ENCODE measurements at places on chromosomes 11 and 22.

GRCh38 chr11:17645190-17645970, 74.0 kb upstream of the MYOD1 start:
- no peak for DNase-seq

DNA sequence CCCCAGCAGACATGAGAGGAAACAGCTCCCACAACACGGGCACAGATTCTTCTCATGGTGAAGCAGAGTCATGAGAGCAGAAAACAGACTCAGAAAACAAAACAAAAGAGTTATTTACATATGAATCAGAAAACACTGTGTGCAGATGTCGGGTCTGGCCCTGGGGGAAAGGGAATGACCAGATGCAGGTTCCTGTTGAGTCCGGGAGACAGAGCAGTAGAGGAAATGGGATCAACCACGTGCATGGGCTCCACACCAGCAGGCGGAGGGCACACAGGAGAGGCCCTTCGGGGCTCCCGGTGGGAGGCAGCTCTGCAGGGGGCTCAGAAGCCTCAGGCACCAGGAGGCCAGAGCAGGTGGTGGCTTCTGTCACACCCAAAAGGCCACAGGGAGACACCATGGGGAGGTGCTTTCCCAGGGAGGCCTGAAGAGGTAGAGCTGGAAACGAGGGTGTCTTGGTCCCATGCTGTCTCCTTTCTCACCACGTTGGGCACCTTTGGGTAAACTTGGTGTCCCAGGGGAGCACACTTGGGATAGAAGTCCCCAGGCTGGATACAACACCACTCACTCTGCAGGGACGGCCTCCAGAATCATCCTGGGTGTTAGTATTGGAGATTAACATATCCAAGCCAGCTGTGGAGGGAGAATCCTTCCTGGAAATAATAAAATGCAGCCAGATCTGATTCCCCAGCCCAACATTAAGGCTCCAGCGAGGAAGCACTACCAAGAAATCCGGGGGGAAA, 764.7 kb downstream of the BRD1 start:
- DNase-seq = peak; percentile 52

DNA sequence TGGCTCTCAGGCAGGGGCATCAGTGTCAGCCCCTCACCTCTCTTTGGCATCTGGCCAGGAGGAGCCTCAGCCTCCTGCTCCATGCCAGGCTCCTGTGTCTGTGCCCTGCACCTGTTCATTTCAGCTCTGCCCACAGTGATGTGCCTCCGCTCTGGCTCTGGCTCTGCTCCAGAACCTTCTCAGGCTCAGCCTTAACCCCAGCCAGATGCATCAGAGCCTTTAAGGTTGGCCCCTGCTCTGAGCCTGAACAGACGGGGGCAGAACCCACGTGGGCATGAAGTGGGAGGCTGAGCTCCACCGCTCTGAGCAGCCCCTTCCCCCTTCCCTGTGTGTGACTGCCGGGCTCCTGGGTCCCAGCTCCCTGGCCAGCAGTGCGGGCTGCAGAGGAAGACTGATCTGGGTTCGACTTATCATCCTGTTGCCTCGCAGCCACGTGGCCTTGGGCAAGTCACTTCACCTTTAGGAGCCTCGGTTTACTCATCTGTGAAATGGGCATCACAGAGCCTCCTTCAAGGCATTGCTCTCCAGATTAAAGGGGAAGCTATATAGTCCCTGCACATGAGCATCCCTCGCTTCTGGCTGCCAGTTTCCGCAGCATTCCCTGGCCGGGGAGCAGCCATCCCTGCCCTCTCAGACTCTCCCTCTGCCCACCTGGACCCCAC, 44.7 kb upstream of the RTL6 start:
- no peak for DNase-seq

- DNase-seq = no peak
Measured at GRCh38 chr11:66143996-66144678, 74.1 kb downstream of the PACS1 start.

DNA sequence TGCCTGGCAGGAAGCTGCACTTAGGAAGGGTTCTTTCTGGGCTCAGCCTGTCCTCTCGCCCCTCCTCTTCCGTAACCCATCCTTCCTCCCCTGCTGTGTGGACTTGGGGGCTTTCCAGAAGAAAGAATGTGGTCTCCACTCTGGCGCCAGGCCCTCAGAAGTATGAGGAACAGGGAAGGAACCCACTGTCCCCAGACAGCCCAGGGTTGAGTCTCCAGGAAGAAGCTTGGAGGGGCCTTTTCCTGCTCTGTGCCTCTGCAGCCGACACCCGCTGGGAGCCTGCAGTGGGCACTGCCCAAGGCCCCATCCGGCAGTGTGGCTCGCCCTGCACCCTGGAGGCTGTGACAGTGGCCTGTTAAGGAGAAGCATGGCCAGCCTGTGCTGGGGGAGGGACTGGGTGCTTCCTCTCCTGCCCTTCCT, 112.6 kb downstream of the ST3GAL4 start:
- no peak for DNase-seq

GRCh38 chr11:107916671-107917241, 11.5 kb upstream of the RAB39A start:
- DNase-seq = peak; percentile 20

DNA sequence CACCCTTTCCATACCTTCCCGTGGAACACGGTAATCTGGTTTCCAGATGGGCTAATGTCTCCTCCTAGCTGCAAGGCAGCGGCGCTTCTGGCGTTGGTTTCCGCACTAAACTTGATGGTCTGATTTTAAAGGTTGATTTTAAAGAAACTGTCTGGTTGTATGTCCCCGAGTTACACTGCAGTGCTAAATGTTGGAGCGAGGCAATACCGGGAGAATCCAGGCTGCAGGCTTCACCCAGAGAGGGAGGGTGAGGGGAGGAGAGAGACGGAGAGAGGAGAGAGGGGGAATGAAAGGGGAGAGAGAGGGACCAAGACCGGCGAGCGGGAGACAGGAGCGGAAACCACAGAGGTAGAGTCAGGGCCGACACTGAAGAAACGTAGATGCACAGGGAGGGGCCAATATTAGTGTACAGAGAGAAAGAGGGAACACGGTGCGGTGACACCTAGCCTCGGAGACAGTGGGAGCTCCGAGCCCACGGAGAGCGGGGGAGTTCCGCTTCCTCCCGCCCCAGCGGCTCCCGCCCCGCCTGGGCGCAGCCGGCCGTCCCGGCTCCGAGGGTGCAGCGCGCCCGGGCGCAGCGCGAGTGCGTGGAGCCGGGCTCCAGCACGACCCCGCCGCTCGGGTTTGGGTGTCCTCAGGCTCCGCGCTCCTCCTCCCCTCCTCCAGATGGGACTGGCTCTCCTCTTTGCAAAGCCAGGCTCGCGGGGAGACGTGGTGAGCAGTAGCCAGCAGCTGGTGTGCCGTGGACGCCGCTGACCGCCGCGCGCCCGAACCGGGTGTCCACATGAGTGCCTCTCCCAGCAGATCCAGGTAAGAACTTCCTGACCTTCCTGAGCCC, 71.9 kb upstream of the GRAMD1B start:
- peak; percentile 40 for DNase-seq

DNA sequence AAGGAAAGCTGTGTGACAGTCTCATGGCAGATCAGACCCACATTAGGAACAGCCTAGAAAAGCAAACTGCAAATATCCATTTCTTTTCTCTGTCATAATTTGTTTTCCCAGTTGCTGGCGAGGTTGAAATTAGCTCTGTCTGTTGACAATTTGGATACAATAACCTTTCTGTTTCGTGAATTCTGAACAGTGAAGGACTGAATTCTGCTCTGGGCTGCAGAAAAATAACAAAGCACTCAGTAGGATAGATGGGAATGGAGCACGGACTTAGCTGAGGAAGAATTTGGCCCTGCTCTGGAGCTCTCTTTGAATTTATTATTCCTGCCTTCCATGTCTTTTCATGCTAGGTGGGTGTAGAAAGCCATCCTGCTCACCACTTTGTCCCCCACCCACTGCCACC, 140.3 kb downstream of the RRAS2 start:
- DNase-seq = no peak

GRCh38 chr22:20583471-20583922, 76.1 kb downstream of the MED15 start:
- no peak for DNase-seq

- no peak for DNase-seq
Measured at GRCh38 chr11:15309296-15309695, 194.6 kb downstream of the INSC start.

DNA sequence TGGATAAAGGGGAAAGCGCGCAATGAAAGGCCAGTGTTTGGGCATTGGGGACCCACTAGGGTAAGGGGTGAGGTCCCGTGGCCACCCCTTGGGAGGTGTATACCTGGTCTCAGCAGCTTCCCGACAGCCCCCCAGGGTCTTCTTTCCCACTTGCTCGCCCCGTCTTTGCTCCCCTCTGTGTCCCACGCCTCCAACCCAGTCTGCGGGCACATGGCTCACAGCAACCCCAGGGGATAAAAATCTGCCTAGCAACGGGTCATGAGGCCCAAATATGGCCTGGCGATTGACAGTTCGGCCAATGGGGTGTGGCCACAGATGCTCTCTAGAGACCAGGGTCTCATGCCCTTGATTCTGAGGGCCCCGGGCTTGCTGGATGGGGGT, 41.6 kb downstream of the AHNAK start:
- DNase-seq = no peak

DNA sequence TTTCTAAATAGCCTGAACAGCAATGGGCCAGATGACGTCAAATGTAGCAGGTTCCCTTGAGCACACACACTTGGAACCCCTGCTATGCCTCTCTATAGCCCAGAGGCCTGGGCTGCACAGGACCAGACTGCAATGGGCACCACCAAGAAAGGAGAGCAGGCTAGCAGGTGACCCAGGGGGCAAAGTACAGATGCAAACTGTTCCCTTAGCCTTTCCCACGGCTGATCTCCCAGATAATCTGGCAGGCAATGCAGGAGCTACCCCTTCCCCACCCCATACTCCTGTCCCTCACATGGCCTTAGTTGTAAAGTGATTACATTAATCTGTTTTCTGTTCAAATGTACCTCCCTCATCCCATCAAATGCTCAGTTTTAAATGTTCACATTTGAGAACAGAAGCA, 41.3 kb downstream of the SMCO4 start:
- DNase-seq = no peak

DNA sequence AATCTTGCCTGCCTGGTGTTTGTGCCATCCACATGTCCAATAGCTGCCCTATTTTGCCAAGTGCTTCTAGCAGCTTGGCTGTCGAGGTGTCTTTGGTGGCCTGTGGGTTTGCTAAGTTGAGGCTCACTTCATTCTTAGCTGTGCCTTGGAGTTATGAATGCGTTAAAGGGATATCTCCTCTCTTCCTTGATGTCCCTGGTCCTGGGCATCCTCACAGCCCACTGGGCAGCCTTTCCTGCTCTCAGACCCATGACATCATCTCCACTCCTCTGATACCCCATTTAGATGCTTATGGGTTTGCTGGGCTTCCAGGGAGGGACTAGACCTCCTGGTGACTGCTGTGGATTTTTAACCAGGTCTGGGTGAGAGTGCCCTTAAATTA, 1.3 kb downstream of the LDLRAD3 start:
- no peak for DNase-seq

- no peak for DNase-seq
Measured at GRCh38 chr22:22764085-22764484, 119.7 kb downstream of the GGTLC2 start.

DNA sequence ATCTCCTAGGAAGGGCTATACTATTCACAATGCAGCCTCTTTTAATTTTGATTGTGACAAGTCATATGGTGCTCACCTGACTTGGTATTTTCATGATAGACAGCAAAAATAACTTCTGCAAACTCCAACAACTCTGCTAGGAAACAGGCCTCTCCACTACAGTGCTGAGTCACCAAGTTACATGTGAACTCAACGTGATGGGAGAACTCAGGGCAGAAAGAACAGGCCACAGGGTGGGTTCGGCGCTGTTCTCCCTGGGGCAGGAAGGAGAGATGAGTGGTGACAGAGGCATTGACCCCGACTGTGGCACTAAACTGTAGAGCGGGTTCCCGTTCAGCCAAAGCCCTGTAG, 76.6 kb upstream of the UCP3 start:
- no peak for DNase-seq

- no peak for DNase-seq
Measured at GRCh38 chr11:29353833-29354232, 663.0 kb downstream of the KCNA4 start.
